Endothelial cell of umbilical vein (primary cell): ENCODE measurements at places on chromosomes 1 and 21. TPM values are rescaled to one million over a fixed set of nuclear protein-coding genes. Genes with fewer than 3 reads are reported as not detected.

Gene CD84
- not detected in 2 replicates for total RNA-seq

Gene MYOC
- not detected in 2 replicates for total RNA-seq

- DNase-seq, result no peak
Measured at GRCh38 chr21:14918527-14918926, 146.3 kb downstream of the NRIP1 start.

DNA sequence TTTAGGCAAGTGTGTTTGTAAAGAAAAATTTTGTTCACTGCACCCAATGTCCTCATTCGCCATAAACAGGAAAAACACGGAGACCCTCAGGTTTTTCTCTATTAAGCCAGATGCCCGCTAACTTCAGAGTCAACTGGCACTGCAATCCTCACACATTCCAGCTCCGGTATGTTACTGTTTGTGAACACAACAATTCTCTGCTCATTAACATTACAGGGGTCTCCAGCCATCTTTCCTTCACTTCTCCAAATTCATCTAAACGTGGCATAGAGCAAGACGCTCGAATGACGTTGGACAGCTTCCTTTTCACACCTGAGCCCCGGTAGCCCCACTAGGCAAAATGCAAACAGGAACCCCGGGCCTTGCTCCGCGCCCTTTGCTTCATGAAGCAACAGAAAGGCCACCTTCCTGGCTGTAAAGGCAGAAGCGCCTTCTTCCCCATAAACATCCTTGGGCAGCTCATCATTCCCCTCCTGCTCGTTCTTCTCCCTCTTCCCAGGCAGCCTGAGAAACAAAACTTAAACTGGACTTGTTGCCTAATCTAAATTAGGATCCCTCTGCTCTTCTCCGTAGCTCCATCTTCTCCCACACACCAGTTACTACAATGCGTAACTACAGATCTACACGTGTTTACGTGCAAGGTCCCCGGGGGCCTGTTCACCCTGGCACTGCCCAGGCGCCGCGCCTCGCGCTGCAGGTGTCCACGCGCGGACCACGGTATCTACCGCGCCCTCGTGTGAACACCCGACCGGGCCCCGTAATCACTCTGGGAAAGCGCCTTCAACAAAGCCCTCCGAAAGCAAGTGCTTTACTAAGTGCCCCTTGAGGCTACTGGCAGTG, 1.2 kb downstream of the LBR start:
- peak; percentile 50 for DNase-seq

DNA sequence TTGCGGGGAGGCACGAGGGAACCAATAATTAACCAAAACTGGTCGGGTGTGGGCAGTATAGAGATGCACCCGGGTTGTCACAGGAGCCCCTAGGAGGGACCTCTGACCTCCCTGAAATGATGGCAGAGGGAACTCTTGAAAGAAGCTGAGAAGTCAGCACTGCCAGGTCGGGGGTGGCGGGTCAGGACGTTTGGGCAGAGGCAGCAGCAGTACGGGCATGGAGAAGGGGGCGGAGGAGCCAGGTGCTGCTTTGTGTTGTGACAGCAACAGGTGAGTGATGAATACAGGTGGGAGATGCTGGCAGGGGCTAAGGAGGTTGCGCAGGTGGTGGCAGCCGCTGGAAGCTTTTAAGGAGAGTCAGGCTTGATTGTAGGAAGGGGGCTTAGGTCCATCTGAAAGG, 11.7 kb downstream of the TNFRSF1B start:
- no peak for DNase-seq
